ENCODE measurements at places on chromosomes 16 and 17.
A peak's percentile ranks its signal among the peaks of the same experiment; 100 is the strongest.

DNA sequence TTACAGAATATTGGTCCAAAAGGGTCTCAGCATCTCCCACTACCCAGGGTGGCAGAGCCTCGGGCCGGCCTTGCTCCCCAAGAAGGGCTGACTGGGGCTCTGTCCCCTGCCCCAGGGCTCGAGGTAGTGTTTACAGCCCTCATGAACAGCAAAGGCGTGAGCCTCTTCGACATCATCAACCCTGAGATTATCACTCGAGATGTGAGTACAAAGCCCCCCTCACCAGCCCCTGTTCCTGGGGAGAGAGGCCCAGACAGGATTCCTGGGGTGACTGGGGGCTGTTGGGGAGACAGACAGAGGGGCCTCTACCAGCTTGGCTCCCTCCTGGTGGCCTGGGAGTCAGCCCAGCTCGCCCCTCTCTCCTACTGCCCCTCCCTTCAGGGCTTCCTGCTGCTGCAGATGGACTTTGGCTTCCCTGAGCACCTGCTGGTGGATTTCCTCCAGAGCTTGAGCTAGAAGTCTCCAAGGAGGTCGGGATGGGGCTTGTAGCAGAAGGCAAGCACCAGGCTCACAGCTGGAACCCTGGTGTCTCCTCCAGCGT, 6.1 kb upstream of the NLRC5 start:
- DNase-seq = no peak

- DNase-seq = no peak
Observed at GRCh38 chr16:47079860-47080259, 63.9 kb downstream of the NETO2 start.

GRCh38 chr17:73644145-73645049, at the start of gene SDK2:
Gene SDK2, minus strand, starts transcription at chr17:73644445. Its CDS starts 357 bp downstream, at chr17:73644088.
- DNase-seq = peak; percentile 28

- no peak for DNase-seq
Observed at GRCh38 chr16:19001788-19002187, 18.1 kb downstream of the TMC7 start.

DNA sequence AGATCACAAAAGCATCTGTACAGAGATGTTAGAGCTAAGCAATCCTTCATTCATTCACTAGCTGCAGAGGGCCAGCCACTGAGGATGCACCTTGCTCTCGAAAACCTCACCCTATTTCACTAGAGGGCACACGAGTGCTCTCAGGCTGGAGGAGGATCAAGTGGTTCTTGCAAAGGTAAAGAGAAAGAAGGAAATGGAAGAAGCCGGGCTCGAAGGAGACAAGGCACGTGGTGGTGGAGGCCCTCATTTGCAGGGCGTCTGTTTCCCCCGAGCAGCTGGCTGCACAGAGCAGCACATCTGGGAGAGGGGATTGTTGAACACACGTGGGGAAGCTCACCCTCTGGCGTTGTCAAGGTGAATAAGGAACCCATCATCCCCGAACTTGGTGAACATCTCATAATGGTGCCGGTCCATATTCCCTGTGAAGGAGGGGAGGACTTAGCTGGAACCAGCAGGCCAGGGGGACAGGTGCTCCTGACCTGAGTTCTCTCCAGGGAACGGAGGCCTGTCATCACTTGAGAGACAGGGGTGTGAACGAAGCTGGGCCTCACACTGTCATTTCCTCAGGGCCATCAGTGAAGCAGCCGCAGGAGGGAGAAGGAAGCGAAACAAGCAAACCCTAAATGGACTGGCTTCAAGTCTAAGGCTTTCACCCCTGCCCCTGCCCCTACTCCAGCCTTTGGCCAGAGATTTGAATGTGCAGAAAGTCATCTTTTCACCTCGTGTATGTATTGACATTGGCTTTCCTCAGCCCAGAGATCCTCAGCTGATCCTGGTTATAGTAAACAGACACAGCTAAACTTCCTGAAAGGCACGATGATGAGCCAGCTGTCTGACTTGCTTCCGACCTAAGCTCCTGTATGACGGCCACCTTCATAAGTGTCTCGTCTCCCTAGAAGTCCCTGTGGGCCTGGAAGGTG, 27.6 kb downstream of the PRKAR1A start:
- no peak for DNase-seq

DNA sequence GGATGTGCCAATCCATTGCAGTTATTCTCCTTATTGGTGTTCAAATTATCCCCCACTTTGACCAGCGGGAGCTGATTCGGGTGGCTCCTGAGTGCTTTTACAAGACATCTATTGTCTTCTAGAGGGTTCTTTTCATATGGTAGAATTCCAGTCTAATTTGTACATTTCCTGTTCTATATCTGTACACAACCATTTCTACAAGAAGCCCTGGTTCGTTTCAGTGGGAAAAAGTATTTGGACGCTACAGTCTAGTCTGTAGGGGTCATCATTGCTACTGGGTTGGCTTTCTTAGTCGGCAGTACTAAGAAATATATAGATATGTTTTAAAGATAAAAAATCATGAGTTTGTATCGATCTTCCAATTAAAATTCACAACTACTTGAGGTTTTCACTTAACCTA, 262.6 kb downstream of the MAP2K6 start:
- DNase-seq = no peak

DNA sequence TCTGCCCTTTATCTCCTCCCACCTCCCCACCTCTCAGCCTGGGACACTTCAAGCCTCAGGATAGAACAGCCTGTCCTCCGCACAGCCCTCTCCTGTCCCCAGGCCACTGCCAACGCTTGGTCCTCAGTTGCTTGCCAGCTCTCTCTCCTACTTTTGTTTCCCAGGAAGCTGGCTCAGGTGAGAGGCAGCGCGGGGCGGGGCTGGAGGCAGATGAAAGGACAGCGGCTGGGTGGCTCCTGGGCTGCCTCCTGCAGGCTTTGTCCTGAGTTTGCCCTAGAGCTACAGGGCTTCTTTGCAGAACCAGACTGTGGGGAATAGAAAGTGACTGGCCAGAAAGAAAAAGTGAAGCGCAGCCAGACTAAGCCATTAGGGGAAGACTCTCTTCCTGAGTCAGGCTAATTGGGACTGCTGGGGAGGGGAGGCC, 48.2 kb upstream of the CDC42EP4 start:
- no peak for DNase-seq

- peak; percentile 28 for DNase-seq
Observed at GRCh38 chr16:87657621-87658192, 55.4 kb downstream of the JPH3 start.

DNA sequence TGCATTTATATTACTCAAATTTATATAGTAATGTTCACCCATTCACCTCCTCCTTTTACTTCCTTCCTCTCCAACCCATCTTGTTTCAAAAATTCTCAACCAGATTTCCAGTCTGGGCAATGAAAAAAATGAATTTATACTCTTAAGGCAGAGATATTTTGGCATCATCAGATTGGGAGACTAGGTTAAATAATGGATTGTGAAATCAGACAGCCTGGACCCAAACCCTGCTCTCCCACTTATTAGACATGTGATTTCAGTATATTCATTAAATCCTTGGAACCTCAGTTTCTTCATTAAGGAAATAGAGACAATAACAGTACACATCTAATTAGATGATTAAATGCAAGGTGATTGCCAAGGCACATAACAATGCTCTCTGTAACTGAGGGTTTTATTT, 7.8 kb downstream of the ACSM1 start:
- no peak for DNase-seq

DNA sequence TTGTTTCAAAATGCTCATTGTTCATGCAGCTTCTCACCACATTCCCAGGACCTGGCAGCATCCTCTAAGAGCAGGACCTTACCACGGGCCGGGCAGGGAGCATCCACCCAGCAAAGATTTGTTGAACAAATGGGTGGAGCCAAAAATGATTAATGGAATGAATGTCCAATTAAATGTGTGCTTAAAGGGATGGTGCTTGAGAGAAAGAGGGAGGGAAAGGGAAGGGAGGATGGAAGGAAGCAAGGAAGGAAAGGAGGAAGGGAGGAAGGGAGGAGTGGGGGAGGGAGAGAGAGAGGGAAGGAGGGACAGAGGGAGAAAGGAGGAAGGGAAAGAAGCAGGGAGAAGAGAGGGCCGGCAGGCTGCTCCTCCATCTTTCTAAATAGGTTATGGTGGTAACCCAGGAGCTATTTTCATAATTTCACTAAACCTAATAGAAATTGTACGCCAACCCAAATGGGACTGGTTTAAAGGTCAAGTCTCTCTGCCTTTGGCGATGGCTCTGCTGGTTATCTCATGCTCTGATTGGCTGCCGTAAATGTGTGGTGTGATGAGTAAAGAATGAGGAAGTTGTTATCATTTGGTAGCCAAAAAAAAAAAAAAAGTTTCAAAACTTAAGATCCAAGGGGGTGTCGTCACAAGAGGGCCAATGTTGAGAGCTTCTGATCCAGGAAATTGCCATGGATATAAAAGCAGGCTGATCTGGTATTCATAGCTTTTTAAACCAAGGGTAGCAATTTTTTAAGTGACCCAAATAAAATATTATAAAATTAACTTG, 126.7 kb upstream of the FOXF1 start:
- no peak for DNase-seq

DNA sequence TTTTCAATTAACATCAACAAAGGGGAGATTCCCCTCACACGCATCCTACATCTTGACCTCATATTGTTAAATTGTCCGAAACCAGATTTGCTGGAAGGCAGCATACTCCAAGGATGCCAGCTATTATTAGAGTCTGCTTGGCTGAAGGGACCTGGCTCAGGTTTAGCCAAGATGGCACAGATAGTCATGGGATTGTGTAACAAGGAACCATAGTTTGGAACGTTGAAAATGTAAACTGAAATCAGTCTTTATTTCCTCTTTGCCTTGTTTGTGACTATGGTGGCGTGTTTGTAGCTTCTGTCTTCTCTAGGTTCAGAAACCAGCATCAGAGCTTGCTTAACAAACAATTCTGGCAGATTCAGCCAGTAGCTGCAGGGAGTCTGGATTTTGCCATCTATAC, 5.9 kb downstream of the ARSG start:
- no peak for DNase-seq

GRCh38 chr16:86734543-86735460, 156.5 kb downstream of the FOXL1 start:
- no peak for DNase-seq

DNA sequence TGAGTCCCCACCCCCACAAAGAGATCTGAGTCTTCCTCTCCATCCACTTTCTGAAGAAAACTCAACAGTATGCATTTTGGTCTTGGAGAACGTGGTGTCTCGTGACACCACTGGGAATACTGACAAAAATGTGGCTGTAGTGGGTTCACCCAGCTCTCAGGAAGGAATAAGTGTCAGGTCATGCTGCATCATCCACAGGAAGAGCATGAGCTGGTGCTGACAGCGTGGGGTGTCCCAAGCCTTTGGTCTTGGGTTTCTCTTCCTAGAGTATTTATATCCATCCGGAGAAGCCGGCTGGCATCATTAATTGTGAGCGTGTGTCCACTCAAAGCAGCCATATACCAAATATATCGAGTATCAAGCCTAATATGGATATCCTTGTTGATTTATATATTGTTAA, 55.9 kb downstream of the C17orf67 start:
- DNase-seq = no peak

- no peak for DNase-seq
Observed at GRCh38 chr16:23855010-23855409, 19.2 kb downstream of the PRKCB start.

- no peak for DNase-seq
Observed at GRCh38 chr16:30399435-30400186, 4.4 kb downstream of the ZNF48 start.

DNA sequence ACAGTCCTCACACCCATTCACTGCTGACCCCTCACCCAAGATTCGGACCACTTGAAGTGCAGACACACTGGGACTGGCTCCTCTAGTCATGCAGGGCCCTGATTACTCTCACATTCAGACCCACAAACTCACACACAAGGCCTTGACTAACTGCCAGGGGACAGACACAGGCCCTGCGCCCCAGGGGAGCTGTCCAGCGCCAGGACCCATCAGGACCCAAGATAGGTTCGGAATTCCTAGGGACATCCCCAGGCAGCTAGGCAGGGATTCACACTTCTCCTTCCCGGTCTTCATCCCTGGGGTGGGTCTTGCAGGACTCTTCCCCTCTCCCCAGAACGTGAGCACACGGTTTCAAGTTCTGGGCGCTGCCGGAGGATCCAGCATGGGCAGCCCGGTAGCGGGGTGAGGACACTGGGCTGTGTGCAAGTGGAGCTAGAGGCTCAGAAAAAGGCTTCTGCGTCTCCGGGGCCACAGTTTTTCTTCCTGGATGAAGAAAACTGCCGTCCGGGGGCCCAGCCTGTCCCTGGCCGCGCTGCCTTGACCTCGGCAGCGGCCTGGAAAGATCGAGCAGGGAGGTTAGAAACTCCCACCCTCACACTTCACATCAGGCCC, 1.6 kb downstream of the SEZ6 start:
- no peak for DNase-seq

DNA sequence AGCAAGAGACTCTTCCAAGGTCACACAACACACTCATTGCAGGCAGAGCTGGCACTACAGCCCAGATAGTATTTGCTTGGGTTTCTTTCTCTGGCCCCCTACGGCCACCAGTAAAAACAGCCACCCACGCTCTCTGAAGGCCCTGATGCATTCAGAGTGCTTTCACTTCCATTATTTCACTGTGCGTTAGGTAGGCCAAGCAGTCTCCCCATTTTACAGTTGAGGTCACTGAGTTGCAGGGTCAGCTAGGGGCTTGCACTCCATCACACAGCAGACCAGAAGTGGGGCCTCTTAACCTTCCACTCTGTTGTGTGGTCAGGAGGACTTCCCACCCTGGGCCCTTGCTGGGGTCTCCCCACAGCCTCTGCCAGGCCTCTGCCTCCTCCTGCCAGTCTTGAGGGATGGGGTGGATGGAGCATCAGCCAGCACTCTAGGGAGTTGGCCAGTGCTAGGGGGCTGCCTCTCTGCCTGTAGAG, 2.5 kb downstream of the TBX21 start:
- DNase-seq = peak; percentile 42

DNA sequence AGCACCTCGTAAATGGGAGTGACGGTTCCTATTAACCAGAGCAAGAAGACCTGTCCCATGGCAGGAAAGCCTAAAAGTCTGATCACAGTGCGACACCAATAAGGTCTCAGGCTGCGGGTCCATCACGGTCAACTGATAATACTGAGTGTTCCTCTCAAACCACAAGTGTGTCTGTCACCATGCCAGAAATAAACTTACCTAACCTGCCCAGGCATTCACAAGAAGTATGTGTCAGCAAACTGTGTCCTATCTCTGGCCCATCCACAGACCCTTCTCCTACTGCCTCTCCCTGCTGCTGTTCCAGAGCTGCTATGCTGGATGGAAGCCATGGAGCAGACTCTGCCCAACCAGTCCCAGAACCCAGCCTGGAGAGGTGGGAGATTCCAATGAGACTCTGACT, 73.5 kb downstream of the ZNF423 start:
- no peak for DNase-seq

DNA sequence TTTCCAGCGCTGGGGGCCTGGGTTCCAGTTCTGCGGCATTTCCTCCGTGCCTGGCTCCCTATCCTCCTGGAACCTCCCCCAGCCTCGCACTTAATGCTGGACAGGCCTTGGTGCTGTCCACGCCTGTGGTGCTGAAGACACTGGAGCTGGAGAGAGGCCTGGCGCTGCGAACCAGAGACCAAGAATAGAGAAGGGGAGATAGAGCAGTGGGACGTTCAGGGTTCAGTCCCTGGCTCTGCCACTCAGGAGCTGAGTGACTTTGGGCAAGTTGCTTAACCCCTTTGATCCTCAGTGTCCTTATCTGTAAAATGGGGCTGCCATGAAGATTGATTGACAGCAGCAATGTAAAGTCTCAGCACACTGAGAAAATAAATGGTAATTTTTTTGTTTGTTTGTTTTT, 11.9 kb downstream of the SBK1 start:
- peak; percentile 56 for DNase-seq

- DNase-seq = no peak
Observed at GRCh38 chr17:8791910-8792270, 7.3 kb downstream of the MFSD6L start.

GRCh38 chr17:47649972-47650524, 329 bp downstream of the KPNB1 start:
- peak; percentile 71 for DNase-seq

- DNase-seq = no peak
Observed at GRCh38 chr16:685967-686366, 1.8 kb upstream of the JMJD8 start.
